ENCODE measurements at places on chromosomes 1 and 21.

GRCh38 chr1:207345644-207346477, 24.4 kb downstream of the CD55 start:
- no peak for DNase-seq

DNA sequence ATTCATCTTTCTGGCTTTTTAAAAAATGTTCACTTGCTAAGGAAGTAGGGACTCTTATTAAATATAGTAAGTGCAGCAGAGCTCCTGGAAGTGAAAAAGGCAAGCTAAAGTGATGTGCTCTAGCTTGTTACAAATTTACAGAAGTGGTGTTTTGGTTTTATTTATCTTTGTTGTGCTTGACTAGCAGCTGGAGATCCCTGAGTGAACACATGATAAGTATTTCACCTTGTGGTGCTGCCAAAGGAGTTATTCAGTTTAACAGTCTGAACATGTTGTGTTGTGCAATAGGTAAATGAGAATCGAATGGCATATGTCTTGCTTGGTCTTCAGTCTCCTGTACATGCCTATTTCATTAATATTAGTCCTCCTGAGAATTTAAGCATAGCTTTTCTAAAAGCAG, 315.7 kb downstream of the TPR start:
- DNase-seq = peak; percentile 85

- no peak for DNase-seq
These were observed 13.6 kb downstream of the NFYC start for GRCh38 chr1:40704817-40705733.

DNA sequence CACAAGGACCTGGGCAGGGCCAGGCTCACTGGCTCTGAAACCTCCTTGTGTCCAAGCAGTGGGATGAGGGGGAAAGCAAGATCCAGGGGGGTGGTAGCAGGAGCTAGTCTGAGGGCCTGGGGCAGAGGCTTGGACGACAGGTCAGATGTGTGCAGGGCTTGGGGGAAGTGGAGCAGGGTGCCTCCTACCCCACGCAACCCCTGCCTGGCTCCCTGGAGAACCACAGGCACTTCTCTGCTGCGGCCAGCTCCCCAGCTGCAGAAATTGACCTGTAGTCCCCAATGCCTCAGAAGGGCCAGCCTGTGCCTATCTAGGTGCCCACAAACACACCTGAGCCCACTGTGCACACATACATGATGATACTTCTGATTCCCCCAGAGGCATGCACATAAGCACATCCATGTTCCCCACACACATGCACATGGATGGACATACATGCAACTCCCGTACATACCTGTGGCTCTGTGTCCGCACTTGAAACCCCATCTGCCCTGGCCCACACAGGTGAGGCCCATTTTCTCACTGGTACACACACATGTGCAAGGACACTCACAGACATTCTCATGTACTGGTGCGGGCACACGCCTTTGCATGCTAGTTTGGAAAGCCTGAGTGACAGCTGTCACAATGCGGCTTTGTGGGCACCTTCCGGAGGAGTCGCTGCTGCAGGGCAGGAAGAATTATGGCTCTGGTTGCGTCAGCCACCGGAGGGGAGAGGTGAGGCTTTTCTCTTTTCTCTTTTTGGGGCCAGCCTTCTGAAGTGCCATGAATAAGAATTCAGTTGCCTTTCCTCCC, 247.2 kb upstream of the CSF3R start:
- DNase-seq = no peak

DNA sequence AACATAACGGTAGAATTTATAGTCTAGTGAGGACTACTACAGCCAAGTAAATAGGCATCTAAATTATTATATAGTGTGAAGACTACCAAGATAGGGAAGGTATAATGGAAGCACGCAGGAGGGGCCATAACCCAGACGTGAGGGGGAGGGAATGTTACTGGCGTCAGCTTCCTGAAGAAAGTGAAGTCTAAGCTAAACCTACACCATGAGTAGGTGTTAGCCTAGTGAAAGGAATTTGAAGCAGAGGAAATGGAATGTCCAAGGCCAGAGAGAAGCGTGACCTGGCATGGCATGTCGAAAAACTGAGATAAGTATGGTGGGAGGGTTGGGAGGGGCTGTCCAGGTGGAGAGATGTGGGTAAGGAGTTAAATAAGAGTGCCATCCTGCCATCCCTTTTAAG, 140.5 kb downstream of the SLC44A5 start:
- no peak for DNase-seq

DNA sequence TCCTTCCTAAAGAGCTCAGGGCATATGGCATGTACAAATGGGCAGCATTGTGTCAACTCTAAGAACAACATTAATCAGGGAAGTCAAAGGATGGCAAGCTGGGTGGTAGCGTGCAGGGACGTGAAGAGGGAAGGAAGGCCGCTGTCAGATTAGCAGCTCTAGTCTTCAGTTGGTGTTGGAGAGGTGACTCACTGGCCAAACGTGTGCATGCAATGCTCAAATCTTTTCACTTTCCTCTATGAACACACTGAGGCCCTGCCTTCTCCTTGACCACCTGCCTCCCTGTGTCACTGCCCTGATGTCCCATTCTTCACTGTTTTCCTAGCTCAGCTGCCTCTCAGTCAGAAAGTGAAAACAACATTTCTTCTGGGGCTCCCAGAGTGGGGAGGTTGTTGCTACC, 5.9 kb upstream of the PIGR start:
- DNase-seq = no peak

DNA sequence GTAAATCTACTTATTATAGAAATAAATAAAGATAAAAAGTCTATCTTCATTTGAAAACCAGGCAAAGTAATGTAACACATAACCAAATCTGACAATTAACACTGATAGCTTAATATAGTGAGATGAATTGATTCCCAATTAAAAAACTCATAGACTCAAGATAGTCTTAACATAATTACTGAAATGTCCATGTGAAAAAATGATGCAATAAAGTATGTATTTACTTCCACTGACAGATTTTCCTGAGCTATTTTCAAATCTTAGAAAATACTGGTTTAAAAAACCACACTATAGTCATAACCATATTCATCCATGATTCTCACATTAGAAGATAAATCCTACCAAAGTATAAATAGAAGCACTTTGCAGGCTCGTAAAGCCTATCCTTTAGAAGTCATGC, 9.6 kb upstream of the DONSON start:
- no peak for DNase-seq
